ENCODE measurements at places on chromosomes 7 and 10.

GRCh38 chr10:49207113-49207512 is 18.9 kb upstream of the TMEM273 start:
- DNase-seq: no peak

DNA sequence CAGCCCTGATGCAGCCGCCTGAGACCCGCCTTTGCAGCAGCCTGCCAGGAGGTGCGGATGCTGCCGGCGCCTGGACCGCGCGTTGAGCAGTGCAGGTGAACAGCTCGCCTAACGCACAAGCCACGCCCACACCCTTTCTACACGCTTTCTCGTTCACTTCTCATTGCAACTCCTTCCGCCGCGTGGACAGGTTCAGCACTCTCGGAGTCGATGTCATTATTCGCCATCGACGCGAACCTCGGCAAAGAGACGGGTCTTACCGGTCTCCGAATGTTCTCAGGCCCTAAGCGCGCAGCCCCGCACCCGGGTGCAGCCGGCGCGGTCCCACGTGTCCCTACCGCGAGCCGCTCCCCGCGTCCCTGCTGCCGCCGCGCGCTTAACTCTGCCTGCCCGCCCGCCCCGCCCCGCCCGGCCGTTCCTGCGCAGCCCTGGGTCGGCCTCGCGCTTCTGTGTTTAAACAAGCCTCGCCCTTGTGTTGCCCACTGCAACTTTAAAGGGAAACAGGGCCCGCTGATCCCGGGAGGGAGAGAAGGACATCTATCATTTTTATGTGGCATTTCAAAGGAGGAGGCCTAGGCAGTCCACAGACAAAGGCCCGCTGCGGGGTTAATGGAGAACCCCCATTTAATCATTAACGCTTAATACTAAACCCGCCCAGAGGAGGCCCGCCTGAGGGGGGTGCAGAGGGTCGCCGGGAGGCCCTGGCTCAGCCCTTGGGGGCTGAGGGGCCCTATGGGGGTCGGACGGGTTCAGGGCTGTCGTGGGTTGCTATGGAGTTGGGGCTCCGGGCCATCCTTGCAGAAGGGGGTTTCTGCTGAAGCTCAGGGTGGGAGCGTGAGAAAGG is 128.5 kb downstream of the WDR11 start:
- DNase-seq: no peak

- DNase-seq: no peak
These were observed 3.7 kb downstream of the GPR26 start for GRCh38 chr10:123669886-123670285.

- no peak for DNase-seq
These were observed 208.7 kb upstream of the GLI3 start for GRCh38 chr7:42445691-42446090.
